Endodermal cell (in vitro differentiated cells): ENCODE measurements at places on chromosomes 7 and 10. TPM values are rescaled to one million over a fixed set of nuclear protein-coding genes. Genes with fewer than 3 reads are reported as not detected.

Gene METTL2B
- 33.2 and 39.8 TPM in 2 replicates for total RNA-seq

Gene EPO
- 0.29 and 0.33 TPM in 2 replicates for total RNA-seq

Gene FAM149B1
- 29.2 to 31.7 TPM (median 30.0 TPM) in 3 replicates for total RNA-seq

Gene OR2A42
- total RNA-seq, result not detected in 2 replicates

Gene NKX2-3
- total RNA-seq, result not detected in 3 replicates

Gene PRTFDC1
- total RNA-seq, result 18.3 and 20.7 TPM in 2 replicates

Gene CASTOR2
- total RNA-seq, result 105 and 116 TPM in 2 replicates

Gene CYP2C19
- 0.22 TPM in 1 of 2 replicates, not detected in the other for total RNA-seq

Gene PNLIPRP1
- not detected in 2 replicates for total RNA-seq

Gene NODAL
- total RNA-seq, result 18.2 to 135 TPM (median 19.2 TPM) in 3 replicates

DNA sequence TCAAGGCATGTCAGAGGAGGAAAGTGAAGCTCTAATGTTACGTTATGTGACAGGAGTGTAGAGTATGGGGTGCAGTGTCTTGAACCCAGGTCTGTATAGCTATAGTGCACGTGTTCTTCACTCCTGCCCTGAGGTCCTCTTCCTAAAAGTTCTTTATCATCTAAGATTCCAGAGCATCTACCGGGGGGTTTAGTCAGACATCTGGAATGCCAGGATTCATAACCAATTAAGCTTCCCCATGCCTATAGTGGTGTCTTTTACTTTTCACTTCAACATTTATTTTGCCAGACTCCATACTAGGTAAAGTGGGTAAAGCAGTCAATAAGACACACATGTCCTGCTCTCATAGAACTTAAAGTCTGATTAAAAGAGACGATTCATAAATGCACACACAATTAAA is 22.4 kb downstream of the PPP1R3C start:
- no peak for DNase-seq

DNA sequence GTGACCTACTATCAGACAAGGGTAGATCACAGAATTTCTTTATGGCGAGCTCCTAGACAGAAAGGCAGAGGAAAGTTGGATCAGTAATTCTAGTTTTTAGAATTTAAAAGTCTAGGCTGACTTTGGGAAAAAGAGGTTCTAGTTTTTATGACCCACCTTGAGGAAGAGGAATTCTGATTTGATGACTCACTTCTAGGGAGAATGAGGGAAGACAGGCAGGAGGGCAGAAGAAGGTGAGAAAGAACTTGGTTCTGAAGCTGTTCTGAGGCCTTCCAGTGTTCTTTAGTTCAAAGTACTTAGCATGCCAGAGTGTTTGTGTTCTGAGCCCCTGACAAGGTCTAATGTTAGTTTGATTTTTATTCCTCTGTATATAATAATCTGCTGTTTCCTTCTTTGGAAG is 97.2 kb downstream of the PODXL start:
- DNase-seq, result no peak

DNA sequence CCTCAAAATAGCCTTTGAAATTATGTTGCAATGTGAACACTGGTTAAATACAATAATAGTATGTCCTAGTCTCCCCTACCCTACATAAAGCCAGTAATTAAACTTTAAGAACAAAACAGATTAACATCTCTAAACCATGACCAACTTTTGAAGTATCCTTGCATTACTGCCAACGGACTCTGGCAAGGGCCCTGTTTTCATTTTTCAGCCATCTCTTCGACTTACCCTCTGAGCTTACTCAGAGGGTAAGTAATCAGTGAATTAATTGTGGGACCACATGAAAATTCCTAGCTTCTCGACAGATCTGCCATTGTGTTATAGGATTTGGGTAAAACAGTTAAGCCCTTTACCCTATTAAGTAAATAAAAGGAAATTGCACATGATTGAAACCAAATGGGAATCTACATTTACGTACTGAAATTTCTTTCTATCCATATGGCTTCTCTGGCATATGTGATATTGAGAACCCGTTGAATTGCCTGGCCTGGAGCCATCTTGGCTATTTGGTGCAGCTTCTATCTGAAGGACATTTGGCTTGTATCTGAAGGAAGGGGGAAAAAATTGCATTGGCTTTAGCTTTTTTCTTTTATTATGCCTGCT is 39.6 kb downstream of the DYNC1I1 start:
- no peak for DNase-seq

- no peak for DNase-seq
Observed at GRCh38 chr10:69913606-69914382, 112.1 kb downstream of the COL13A1 start.

DNA sequence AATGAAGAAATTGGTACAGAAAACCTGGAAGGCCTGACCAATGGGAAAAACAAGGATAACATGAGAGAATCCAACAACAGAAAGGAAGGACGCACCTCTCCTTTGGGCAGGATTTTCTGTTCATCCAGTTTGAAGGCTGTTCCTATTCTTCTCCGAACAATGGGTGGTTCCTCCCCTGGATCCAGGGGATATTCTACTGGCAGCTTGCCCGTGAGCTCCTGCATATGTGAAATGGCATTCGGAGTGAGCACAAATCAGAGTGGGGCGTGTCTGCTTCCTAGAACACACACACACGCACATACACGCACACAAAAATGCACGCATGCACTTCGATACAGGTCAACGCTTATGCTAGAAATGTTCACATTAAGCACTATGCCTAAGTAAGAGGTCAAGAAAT is 83.5 kb downstream of the PRPF18 start:
- DNase-seq, result no peak

DNA sequence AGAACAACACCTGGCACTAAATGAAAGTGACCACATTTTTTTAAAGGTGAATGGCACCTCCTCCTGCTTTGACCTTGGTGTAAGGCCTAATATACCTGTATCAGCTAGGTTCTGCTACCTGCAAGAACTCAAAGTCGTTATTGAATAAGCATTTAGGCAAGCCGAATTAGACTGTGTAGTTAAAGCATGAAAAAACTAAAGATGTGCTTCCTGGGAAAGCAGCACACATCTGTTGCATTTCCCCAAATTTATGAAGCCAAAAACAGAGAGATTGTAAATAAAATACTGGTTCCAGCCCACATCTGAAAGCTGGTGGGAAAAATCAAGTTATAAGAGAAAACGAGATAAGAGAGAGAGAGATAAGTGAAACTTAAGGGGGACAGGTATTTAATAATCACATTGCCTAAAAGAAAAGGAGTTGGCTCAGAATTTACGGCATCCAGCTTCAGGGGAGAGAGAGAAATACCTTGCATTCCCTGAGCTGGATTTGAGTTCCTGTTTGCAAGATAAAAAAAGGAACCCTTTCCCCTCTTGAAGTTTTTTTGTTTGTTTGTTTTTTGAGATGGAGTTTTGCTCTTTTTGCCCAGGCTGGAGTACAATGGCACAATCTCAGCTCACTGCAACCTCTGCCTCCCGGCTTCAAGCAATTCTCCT is 1.8 kb upstream of the XPNPEP1 start:
- no peak for DNase-seq

DNA sequence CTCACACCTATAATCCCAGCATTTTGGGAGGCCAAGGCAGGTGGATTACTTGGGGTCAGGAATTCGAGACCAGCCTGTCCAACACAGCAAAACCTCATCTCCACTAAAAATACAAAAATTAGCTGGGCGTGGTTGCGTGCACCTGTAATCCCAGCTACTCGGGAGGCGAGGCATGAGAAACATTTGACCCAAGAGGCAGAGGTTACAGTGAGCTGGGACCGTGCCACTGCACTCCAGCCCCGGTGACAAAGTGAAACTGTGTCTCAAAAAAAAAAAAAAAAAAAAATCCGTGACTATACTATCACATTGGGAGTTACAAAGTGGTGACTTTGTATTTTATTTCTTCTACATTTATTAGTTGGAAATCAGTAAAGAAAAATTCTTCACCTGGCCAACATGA is 101.2 kb downstream of the EPC1 start:
- DNase-seq, result no peak

DNA sequence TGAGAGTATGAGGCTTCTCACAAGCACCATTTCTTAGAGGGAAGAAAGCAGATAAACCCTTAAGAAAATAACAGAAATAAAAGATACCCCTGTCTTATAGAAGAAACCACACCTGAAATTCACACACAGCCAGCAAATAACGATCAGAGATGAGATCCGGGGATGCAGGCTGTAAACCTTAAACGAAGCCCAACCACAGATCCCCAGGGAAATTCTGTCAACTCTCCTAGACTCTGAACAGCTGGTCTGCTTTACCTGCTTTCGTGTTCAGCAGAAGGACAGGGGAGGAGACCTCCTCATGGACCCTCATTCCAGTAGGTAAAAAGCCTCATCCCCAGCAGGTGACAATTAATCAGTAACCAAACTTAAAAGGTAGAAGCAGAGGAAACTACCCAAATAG is 45.0 kb downstream of the VOPP1 start:
- DNase-seq, result no peak

GRCh38 chr7:85452674-85453073 is 265.8 kb upstream of the SEMA3D start:
- no peak for DNase-seq

DNA sequence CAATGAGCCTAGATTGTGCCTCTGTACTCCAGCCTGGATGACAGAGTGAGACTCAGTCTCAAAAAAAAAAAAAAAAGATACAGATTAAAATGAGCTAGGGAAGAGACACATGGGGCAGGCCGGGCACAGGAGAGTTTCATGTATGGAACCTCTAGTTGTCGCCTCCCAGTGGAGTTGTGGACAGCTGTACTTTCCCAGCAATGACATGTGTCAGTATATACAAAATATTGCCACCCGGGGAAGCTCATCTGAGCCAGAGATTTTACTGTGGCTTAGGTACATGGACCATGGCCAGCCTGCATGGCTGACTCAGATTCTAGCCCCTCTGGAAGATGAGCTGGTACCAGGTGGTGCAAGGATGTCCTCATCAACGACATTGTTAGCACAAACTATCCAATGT is 87.4 kb downstream of the COL26A1 start:
- no peak for DNase-seq

- no peak for DNase-seq
Observed at GRCh38 chr10:74077416-74077815, 73.2 kb downstream of the AP3M1 start.

- no peak for DNase-seq
Observed at GRCh38 chr7:149020483-149020882, 7.8 kb downstream of the PDIA4 start.

DNA sequence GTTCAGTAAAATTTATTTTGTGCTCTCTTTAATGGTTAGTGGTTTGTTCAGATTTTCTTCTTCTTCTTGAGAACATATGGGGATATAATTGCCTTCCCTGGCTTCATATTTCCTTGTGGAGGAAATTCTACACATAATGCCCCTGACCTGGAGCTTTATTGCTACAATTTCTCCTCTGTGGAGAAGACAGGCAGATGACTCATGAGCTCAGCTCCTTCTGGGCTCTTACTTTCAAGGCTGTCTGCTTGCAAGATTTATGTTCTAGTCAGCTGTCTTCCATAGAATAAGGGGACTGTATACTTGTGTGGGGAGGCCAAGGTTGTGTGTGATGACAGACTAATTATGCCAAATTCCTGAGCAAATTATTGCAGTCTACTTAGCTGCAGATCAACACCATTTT is 1.6 kb downstream of the LRRD1 start:
- no peak for DNase-seq

- DNase-seq, result no peak
Observed at GRCh38 chr10:13105184-13105583, 5.2 kb downstream of the OPTN start.

DNA sequence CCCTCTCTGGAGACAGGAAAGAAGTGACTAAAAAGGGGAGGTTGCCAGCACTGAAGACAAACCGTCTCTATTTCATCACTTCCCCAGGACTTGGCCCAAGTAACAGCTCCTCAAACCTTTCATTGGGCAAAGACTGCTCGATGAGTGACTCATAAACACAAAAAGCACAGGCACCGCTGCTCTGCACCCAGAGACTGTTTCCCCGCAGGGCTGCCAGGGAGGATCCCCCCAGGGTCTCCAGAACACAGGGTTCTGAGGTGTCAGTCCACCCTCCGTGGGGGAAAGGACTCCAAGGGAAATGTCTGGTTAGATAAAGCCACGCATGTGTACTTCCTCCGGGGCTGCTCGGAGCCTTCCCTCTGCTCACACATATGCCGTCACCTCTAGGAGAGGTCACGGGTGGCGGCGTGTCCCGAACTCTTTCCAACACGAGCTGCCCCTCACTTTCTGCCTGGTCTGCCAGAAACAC is 59.9 kb downstream of the INSIG1 start:
- no peak for DNase-seq

DNA sequence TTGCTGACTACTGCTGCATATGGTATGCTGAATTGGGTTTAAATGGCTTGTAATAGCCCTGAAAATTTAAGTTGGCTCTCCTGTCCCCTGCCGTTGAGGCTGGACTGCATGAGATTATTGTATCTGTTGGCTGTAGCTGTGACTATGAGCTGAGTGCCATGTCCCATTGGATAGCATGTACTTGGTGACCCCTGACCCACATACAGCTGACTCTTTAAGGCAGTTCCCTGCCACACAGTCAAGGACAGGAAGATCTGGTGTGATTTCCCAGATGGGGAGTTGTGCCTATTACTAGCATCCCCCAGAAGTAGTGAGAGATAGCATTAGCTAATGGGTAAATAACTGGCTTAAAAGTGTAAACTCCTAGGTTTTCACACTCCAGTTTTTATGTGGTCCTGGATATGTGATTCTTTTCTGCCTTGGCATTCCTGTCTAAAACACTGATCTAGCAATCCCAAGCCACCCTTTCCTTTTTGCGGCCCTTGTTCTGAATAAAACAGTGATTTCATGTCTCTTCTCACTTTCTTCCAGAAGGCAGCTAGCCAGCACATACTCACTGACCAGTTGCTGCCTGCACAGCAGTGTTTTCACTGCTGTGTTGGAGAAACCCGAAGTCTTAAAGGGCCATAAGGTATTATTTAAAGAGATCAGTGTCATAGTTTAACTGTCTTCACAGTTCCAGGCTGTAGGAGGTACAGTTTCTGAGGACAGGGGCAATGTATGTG is 35.9 kb downstream of the LRRC4 start:
- DNase-seq, result no peak

- DNase-seq, result no peak
Observed at GRCh38 chr7:80036107-80036506, 98.5 kb upstream of the GNAI1 start.
